ENCODE measurements at places on chromosomes 5 and 9.

GRCh38 chr9:35882996-35883395, 12.8 kb upstream of the OR13J1 start:
- H3K27ac ChIP-seq = no peak overlapping the region
- H3K4me1 ChIP-seq = no peaks in the 10 kb centered on the region
- no peak for DNase-seq

GRCh38 chr9:754150-754931, 87.2 kb upstream of the DMRT1 start:
- no peak for DNase-seq
- H3K36me3 ChIP-seq = peaks cover 3% of the 10 kb centered on the region
- no peak overlapping the region for H3K4me3 ChIP-seq

GRCh38 chr9:79312686-79313421, 258.9 kb upstream of the TLE4 start:
- no peak overlapping the region for H3K4me3 ChIP-seq
- H3K36me3 ChIP-seq = no peaks in the 10 kb centered on the region
- no peaks in the 10 kb centered on the region for H3K4me1 ChIP-seq

- no peaks in the 10 kb centered on the region for H3K4me1 ChIP-seq
- H3K4me3 ChIP-seq = no peak overlapping the region
- DNase-seq = no peak
- H3K27me3 ChIP-seq = peaks cover 48% of the 10 kb centered on the region
- H3K27ac ChIP-seq = no peak overlapping the region
These were observed 34.6 kb upstream of the CCL21 start for GRCh38 chr9:34744295-34745221.

DNA sequence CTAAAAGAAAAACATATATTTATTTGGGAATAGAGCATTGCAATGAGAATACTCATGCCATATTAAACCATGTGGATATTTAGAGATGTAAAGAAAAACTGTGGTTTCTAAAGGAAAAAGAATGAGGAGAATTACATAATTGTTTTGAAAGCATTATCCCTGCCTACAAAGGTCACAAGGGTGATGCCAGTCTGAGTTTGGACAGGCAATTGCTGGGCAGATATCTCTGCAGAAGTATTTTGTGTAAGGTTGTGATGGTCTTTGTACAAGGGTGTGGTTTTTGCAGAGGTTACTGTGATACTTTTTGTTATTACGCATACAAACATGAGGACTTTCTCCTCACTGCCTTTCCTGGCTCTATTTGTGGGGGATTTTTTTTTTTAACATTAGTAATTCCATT, 2022.9 kb upstream of the CDH6 start:
- H3K27ac ChIP-seq = no peak overlapping the region
- H3K4me3 ChIP-seq = no peak overlapping the region
- H3K4me1 ChIP-seq = no peaks in the 10 kb centered on the region
- DNase-seq = no peak

DNA sequence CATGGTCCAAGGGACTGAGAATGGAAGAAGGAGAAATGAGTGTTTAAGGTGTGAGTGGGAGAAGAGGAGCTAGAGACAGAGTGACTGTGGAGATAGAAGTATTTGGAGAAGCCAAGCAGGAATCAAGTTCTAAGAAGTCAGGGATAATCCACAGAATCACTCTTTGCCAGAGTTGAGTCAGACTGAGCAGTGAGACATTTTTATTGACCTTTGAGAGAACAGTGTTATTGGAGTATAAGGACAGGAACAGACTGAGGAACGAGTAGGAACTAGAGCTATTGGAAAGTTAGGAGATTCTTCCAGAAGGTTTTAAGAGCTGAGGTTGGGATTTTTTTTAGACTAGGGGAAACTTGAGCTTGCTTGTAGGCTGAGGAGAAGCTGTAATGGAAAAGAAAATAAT, 37.2 kb downstream of the RCL1 start:
- peaks cover 49% of the 10 kb centered on the region for H3K36me3 ChIP-seq
- peaks cover 28% of the 10 kb centered on the region for H3K4me1 ChIP-seq
- H3K27ac ChIP-seq = no peak overlapping the region
- no peak overlapping the region for H3K4me3 ChIP-seq
- H3K27me3 ChIP-seq = no peaks in the 10 kb centered on the region
- no peak for DNase-seq

DNA sequence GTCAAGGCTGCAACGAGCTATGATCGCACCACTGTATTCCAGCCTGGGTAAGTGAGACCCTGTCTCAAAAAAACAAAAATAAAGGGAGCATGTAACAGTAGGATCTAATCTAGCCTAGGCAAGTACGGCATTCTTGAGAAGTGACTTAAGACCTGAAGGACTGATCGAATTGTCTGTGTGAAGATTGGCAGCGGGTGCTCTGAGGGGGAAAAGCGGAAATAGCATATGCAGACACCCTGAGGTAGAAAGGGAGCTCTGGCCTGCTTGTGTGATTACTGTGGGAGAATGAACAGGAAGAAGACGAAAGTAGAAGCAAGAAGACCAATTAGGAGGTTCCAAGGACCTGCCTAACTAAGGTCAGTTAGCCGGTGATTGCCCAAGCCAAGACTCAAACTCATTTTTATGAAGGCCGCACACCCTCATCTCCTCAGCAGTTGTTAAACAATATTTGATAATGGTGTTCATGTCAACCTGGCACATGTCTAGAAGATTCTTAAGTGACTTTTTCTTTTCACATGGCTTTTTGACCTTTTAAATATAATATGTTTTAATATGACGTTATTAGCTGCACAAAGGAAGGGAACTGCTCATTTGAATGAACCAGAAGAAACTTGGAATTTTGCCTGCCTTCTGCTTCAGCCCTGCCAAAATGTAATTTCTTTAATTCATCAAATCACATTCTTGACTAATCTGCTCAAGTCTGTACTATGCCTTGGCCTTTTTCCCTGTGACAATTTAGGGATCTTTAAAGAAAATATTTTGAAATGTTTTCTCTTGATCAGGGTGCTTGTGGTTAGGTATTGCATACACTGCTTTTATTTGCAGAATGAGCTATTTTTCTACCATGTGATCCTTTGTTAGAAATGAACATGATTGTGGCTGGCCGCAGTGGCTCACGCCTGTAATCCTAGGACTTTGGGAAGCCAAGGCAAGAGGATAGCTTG, 289.2 kb upstream of the DMRT1 start:
- DNase-seq = no peak
- H3K4me3 ChIP-seq = no peak overlapping the region
- no peaks in the 10 kb centered on the region for H3K36me3 ChIP-seq
- no peaks in the 10 kb centered on the region for H3K27me3 ChIP-seq
- H3K4me1 ChIP-seq = no peaks in the 10 kb centered on the region

DNA sequence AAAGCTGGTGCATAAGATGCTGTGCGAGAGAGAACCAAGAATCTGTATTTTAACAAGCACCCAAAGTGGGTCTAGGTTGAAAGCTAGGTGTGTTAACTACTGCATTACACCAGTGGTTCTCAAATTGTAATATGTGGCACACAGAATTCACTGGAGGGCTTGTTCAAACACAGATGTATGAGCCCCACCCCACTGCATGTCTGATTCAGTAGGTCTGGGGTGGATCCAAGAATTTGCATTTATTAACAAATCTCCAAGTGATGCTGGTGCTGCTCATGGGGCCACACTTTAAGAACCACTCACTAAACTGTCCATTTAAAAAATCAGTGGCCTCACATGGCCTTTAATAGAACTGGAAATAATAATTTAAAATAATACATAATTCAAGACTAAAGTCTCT, 40.4 kb downstream of the LPAR1 start:
- no peak overlapping the region for H3K4me3 ChIP-seq
- no peak overlapping the region for H3K27ac ChIP-seq
- H3K4me1 ChIP-seq = no peaks in the 10 kb centered on the region
- peaks cover 1% of the 10 kb centered on the region for H3K36me3 ChIP-seq
- no peak for DNase-seq

DNA sequence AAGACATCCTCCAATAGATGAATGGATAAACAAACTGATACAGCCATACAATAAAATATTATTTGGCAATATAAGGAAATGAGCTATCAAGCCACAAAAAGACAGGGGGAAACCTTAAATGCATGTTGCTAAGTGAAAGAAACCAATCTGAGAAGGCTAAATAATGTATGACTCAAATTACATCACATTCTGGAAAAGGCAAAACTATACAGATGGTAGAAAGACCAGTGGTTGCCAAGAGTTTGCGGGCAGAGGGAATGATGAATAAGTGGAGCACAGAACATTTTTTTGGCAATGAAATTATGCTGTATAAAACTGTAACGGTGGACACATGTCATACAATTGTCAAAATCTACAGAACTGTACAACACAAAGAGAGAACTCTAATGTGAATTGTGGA, 63.3 kb downstream of the CSF2 start:
- H3K4me1 ChIP-seq = peaks cover 7% of the 10 kb centered on the region
- no peak overlapping the region for H3K4me3 ChIP-seq
- H3K27me3 ChIP-seq = peaks cover 43% of the 10 kb centered on the region
- DNase-seq = no peak

DNA sequence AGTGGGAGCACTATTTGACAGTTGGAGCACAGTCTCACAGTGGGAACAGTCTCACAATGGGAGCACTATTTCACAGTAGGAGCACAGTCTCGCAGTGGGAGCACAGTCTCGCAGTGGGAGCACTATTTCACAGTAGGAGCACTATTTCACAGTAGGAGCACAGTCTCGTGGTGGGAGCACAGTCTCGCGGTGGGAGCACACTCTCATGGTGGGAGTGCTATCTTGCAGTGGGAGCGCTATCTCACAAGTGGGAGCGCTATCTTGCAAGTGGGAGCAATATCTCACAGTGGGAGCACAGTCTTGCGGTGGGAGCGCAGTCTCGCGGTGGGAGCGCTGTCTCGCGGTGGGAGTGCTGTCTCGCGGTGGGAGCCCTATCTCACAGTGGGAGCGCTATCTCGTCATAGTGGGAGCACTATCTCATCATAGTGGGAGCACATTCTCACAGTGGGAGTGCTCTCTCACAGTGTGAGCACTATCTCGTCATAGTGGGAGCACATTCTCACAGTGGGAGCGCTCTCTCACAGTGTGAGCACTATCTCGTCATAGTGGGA, 56.1 kb downstream of the MED10 start:
- H3K27me3 ChIP-seq = no peaks in the 10 kb centered on the region
- H3K4me1 ChIP-seq = no peaks in the 10 kb centered on the region
- no peak overlapping the region for H3K4me3 ChIP-seq
- DNase-seq = no peak

DNA sequence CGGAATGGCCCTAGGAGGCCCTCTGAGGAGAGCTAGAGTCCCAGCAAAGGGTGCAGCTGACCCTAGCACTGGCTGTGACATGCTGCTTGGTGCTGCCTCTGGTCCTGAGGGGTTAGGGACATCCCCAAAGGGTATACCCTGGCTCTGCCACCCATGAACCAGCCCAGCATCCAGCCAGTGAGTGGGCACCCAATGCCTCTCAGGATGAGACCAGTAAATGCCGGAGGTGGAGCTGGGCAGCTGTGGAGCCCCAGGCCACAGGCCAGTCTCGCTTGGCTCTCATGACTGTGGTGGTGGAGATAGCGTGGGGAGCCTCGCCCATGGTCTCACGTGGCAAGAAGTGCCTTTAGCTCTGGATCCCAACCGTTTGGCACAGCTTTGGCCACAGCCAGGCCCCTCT, 3.7 kb upstream of the CEL start:
- peaks cover 38% of the 10 kb centered on the region for H3K4me1 ChIP-seq
- DNase-seq = no peak
- H3K27me3 ChIP-seq = no peaks in the 10 kb centered on the region

GRCh38 chr5:181164076-181164952, 16.9 kb downstream of the OR2V2 start:
- H3K27ac ChIP-seq = peak overlapping the region; percentile 97
- H3K4me3 ChIP-seq = peak overlapping the region; percentile 75
- peaks cover 38% of the 10 kb centered on the region for H3K27me3 ChIP-seq
- H3K36me3 ChIP-seq = peaks cover 7% of the 10 kb centered on the region
- H3K4me1 ChIP-seq = peaks cover 70% of the 10 kb centered on the region

DNA sequence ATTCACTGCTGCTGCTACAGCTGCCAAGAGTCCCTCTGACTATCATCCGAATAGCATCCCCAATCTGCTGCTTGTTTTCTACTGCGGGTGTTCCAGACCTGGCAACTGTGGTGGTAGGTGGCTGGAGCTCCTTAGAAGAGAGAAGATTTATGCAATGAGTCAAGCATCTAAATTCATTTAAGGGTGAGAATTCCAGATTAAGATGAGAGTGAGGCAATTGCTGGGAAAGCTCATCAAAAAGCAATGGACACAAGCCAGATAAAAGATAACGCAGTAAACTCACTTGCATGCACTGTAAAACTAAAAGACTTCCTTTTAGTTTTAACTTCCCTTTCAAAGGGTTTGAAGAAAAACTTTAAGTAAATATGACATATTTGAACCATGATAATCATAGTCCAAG, 3.9 kb downstream of the PLK2 start:
- DNase-seq = no peak
- no peak overlapping the region for H3K4me3 ChIP-seq
- no peaks in the 10 kb centered on the region for H3K36me3 ChIP-seq

DNA sequence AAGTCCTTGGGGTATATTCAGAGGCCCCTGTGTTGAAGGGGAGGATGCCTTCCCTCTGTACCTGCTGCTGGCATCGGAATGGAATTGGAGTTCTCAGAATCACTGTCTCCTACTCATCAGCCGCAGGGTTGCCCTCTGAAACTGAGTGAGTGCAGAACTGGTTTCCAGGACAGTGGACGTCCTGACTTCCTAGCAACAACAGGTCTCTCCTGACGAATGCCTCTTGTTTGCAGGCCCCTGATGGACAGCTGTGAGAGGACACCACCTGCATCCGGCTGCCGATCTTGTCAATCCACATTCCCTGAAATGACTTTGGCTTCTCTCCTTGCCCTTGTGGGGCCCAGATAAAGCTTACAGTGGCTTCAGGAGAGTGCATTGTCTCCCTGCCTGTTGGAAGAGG, 274.5 kb downstream of the NSG2 start:
- no peak for DNase-seq
- no peaks in the 10 kb centered on the region for H3K36me3 ChIP-seq
- H3K27ac ChIP-seq = no peak overlapping the region
- no peaks in the 10 kb centered on the region for H3K4me1 ChIP-seq
- peaks cover 46% of the 10 kb centered on the region for H3K27me3 ChIP-seq

DNA sequence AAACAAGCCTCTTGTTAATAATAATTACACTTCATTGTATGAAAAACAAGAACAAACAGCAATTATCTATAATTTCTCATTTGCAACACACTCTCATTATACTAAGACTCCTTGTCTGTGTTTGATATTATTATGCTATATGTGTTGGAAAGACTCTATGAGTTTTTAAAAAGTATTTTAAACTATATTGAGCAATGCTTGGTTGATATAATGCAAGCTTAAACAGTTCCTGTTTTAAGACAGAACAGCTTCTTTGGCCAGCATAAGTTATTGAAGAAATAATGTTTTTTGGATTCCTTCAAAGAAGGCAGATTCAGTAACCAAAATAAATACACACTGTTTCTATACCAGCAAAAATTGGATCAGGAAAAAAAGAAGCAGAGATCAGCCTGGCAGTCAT, 871.4 kb downstream of the MAT2B start:
- H3K27ac ChIP-seq = no peak overlapping the region
- H3K4me1 ChIP-seq = no peaks in the 10 kb centered on the region
- no peak for DNase-seq
- H3K27me3 ChIP-seq = no peaks in the 10 kb centered on the region
- H3K4me3 ChIP-seq = no peak overlapping the region
- H3K36me3 ChIP-seq = no peaks in the 10 kb centered on the region
